ENCODE measurements at places on chromosomes 12 and 14.

- no peak for DNase-seq
These were observed 267.6 kb downstream of the IPO8 start for GRCh38 chr12:30428098-30428497.

DNA sequence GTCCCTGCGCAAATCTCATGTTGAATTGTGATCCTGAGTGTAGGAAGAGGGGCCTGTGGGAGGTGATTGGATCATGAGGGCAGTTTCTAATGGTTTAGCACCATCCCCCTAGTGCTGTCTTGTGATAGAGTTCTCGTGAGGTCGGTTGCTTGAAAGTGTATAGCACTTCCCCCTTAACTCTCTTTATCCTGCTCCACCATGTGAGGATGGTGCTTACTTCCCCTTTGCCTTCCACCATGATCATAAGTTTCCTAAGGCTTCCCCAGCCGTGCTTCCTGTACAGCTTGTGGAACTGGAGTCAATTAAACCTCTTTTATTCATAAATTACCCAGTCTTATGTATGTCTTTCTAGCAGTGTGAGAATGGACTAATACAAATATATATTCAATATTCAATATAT lies 303.7 kb upstream of the SEL1L start:
- DNase-seq = no peak

GRCh38 chr12:2163177-2163941 lies 110.6 kb downstream of the CACNA1C start:
- DNase-seq = no peak

GRCh38 chr14:97844042-97844441 lies 1046.9 kb downstream of the VRK1 start:
- DNase-seq = no peak

DNA sequence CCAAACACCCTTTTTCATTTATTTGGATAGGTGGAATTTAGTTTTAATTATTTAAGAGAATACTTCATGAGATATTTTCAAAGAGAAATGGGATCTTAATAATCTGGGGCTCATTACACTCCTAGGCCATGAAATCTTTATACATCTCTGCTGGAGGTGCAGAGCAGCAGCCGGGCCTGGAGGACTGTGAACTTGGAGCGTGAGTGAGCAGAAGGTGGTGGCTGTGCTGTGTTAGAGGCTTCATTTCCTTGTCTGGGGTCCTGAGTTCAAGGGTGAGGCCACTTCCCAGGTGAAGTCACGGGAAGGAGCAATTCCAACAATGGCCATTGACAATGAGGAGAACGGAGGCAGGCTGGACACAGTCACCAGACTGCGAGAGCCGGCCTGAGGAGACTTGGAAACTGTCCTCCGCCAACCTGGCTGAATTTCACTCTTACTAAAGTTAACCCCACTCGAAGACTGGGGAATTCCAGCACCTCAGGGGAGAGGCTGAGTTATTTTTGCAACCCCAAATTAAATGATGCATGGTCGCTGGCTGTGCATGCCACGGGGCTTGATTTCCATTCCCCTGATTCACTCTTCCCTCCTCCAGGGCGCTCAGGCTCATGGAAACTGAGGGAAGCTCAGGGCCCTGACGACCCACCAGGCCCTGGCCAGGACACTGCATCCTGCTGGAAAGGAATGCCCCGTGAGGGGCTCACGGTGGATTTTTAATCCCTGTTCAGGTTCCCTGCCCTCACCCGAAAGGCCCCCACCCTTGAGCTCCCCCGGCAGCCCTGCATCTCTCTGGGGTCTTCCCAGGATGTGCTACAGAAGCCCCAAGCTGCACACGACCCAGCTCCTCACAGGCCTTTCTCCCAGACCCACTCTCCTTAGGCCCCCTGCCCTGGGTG lies 22.6 kb upstream of the TRAF3 start:
- DNase-seq = no peak
